ENCODE measurements at places on chromosomes 16 and 17.

- DNase-seq, result no peak
Measured at GRCh38 chr16:55491691-55492090, 12.7 kb downstream of the MMP2 start.

DNA sequence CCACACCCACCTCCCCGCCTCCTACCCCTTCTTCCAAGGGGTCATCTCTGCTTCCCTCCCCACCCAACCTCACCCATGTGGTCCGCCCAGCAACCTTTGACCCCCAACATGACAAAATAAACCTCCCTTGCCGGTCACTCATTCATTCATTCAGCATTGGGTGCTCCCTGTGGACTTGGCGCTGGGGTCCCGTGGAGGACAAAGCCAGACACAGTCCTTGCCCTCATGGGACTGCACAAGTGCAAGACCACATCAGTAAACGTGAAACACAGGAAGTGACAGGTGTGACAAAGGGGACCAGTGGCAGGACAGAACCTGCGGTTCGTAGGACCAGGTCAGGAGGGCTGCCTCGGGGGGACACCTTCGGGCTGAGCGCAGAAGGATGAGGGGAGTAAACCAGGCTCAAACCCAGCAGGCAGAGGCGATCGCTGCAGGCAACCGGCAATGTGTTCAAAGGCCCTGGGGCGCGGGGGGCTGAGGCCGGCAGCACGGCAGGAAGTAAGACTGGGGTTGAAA, 185.4 kb downstream of the SEC14L1 start:
- DNase-seq, result no peak

DNA sequence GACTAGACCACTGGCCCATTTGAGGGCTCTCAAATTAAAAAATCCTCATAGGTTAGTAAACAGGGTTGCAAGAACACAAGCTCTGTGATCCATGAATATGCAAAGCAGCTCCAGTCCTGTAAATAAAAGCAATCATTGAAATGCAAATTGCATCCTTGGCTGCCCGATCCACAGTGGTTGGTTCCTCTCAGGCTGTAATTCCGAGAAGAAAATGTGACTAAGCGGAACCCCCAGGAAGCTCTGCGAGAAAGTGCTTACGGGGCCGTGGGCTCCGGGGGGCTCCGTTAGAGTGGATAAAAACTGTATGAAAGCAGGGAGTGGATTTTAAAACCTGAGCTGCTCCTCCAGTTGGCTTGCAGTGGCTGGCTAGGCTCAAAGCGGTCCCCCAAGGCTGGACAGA, 2.5 kb downstream of the GPRC5B start:
- no peak for DNase-seq

DNA sequence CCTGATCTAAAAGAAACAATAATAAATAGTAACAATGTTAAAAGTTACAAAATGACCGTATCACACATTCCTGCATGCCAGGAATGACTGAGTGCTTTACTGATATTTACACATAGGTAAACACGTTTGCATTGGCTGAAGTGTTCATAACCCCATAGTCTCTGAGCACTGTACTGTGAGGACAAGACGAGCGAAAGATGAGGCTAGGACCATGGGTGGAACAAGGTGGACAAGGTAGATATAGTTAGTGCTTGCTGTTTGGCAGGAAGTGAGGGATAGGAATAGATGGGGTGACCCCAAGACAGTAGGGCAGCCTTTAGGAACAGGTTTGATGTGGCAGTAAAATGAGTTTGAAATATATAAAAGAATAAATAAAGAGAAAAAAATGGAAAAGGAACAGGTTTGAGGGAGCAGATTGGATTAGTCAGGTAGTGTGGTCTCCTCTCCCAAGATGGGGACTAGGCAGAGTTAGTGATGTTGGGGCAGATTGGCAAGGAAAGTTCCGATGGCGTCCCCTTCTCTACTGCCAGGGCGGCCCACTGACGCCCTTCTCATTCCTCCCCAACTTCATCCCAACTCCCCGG, 452 bp upstream of the E2F4 start:
- no peak for DNase-seq

DNA sequence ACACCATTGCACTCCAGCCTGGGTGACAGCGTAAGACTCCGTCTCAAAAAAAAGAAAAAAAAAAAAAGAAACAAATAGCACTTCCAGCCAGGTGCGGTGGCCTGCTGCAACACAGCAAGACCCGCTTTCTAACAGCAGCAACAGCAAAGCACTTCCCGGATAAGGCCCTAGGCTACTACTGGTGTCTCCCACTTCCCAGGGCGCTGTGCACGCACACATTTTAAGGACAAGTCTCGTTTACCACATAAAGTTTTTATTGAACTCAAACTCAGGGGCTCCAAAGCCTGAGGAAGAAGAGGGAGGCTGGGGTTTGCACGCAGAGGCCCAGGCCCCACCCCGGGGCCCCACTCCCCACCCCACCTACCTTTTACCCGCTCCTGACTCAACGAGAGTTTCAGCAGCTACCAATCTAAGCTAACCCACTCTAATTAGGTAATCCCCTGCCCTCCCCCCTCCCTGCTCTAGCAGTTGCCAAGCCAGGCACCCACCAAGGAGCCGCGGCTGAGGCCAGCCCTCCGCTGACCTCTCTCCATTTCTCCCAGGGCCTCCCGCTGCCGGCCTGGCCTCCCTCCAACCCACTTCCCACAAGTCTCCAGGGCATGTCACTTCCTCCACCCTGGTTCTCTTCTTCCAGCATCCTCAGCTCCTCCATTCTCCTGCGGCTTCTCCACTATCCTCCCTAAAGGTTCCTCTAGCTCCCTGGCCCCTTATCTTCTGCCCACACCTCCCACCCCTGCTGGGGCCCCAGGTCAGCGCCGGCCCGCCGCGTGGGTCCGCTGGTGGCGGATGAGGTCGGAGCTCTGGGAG, 2.4 kb downstream of the ZNF768 start:
- DNase-seq, result no peak

DNA sequence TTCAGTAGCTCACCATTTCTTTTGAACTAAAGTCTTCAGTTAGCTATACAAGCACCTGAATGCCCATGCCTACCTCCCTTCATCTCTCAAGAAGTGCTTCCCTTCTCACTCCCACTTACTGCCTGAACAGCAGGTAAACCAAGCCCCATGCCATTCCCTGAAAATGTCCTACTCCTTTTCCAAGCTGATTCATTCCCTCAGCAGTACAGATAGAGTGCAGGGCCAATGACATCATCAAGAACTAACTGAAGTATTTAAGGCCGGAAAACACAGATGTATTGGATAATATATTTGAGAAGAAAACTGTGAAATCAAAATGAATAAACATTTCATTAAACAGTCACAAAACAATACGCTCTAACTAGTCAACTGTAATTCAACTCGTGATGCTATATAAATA, 478.8 kb upstream of the CDH11 start:
- DNase-seq, result no peak

- no peak for DNase-seq
Measured at GRCh38 chr16:89453501-89454321, 36.6 kb downstream of the ANKRD11 start.

- DNase-seq, result peak; percentile 72
Measured at GRCh38 chr17:77455111-77455890, 314.5 kb downstream of the SEC14L1 start.

DNA sequence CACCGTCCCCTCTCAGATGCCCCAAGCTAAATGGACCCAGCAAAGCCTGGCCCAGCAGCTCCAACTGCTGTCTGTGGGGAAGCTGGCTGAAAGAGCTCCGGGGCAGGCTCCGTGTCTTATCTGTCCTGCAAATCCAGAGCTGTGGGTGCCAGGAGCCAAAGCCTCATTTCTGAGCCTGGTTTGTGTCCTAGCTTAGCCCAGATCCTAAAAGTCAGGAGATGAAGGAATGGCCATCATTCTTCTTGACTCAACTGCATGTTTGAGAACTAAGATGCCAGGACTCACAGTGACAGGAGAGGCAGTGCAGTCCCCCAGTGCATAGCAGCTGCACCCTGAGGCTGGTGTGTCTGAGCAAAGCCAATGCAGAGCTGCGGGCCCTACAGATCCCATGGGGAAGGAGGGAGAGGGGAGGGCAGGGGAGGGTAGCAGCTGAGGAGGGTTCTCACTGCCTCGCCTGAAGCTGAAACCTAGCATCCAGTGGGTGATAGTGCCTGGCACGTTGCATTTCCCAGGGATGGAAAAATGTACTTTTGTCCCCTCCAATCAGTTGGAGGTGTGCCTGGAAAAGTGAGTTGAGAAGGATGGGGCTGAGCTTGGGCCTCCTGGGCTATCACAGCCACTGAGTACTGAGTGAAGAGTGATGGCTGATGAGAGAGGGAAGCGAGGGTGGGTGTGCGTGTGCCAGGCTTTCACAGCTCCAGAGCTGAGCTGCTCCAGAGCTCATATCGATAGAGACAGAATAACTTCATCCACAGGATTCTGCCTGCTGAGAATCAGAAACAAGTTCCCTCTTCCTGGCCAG, 24.5 kb upstream of the CD300E start:
- DNase-seq, result no peak

GRCh38 chr17:49497148-49498028, 2.3 kb downstream of the NGFR start:
- no peak for DNase-seq

GRCh38 chr16:77868478-77868877, 80.1 kb downstream of the VAT1L start:
- DNase-seq, result peak; percentile 52

- no peak for DNase-seq
Measured at GRCh38 chr16:17803625-17804410, 333.1 kb upstream of the XYLT1 start.

GRCh38 chr16:68921637-68922036, 78.3 kb downstream of the TANGO6 start:
- no peak for DNase-seq

- no peak for DNase-seq
Measured at GRCh38 chr17:83009414-83010205, 69.8 kb upstream of the METRNL start.

DNA sequence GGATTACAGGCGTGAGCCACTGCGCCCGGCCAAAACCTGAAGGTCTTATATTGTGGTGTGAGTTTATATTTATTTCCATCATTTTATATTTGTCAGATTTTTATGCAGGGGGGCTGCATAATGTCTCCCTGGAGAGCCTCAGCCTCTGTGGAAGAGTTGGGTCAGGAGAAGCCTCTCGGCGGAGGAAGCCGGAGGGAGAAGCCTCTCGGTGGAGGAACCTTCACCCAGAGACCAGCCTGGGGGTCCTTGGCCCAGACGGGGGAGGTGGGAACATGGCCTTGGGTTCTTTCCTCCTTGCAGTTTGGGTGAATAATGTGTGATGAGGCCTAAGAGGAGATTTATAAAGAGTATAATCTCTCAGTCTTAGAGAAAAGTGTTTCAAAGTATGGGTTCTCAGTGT, 22.4 kb upstream of the ZNF750 start:
- DNase-seq, result no peak

- no peak for DNase-seq
Measured at GRCh38 chr17:28030386-28030785, 12.1 kb upstream of the NLK start.

GRCh38 chr17:40848583-40849235, 18.3 kb downstream of the KRT12 start:
- DNase-seq, result no peak

DNA sequence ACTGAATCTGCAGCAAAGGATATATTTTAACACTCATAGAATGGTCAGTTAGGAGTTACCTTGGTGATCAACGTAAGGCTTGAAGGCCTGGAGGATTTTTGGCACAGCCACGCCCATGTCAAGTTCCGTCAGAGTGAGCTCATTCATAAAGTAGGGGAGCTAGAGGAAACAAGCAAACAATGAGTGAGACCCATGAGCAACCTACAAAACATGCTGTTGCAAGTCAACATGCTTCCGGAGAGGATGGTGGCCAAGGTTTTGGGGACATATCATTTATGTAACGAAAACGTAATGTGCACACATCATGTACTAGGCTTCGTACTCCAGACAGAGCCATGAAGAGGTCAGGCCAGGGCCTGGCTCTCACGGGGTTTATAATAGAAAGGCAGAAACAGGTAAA, 41.1 kb upstream of the ERN1 start:
- no peak for DNase-seq

DNA sequence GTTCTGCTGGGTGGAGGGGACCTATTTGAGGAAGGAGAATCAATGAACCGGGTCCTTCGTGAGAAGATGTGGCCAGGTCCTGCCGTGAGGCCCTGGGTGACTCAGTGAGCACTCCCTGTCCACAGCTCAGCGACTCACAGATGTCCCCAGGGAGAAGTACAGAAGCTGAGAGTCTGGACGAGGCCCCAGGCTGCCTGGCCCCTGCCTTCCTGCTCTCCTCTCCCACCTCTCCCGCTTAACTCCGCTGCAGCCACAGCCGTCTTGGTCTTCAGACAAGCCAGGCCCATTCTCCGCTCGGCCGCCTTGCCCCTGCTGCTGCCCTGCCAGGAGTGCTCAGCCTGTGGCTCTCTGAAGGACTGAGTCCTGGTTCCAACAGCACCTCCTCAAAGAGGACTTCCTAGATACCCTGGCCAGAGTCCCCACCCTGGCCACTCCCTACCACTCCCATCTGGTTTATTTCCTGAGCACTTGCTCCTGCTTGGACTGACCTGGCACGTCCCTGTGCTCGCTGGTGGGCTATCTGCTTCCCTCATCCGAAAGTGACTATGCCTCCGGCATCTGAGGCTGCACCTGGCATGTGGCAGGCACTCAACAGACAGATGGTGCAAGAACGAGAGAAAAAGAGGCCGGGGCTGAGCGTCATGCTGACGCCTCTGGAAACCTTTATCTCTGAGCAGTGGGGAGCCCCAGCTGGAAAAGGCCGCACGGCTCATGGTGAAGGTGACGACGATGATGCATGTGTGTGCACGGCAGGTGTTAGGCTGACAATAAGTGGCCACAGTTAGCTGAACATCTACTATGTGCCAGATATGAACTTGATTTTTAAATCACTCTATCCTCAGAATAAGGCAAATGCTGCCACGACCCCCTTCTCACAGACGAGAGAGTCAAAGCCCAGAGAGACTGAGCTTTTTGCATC, 9.2 kb upstream of the TNFRSF13B start:
- DNase-seq, result no peak

DNA sequence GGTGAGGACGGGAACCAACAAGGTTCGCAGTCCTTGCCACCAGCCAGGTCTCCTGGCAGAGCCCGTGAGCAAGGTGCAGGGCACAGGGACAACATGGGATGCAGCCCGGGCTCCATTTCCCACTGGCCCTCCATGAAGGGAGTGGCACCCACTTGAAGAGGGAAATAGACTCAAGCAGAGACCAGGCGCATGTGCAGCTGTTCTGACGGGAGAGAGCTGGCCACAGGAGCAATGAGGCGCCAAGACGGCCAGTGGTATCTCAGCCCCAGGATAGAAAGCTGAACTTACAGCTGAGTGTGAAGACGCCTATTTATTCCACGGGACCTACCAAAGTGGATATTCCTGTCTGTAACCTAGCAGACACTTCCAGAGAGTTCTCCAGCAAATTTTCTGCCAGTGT, 8.2 kb upstream of the FOXJ1 start:
- no peak for DNase-seq
